Type B pancreatic cell (in vitro differentiated cells): ENCODE measurements at places on chromosomes 2 and 18. TPM values are rescaled to one million over a fixed set of nuclear protein-coding genes. Genes with fewer than 3 reads are reported as not detected.

- DNase-seq: no peak
- peak overlapping the region; percentile 27 for H3K27ac ChIP-seq
- peaks cover 98% of the 10 kb centered on the region for H3K27me3 ChIP-seq
- peaks cover 28% of the 10 kb centered on the region for H3K4me1 ChIP-seq
- H3K4me3 ChIP-seq: peak overlapping the region; percentile 69
- H3K36me3 ChIP-seq: no peaks in the 10 kb centered on the region
Measured at GRCh38 chr2:170820757-170821530, 4.3 kb downstream of the GAD1 start.

MSH2 gene
- 32.5 and 53.3 TPM in 2 replicates for total RNA-seq

GKN1 gene
- 0.36 and 1.7 TPM in 2 replicates for total RNA-seq

GRCh38 chr2:14806613-14807012, 174.1 kb downstream of the LRATD1 start:
- no peaks in the 10 kb centered on the region for H3K4me1 ChIP-seq
- no peak for DNase-seq

NLRC4 gene
- not detected in 2 replicates for total RNA-seq

GRCh38 chr2:10584242-10584753, 105.5 kb downstream of the NOL10 start:
- H3K36me3 ChIP-seq: peaks cover 29% of the 10 kb centered on the region
- H3K4me3 ChIP-seq: no peak overlapping the region
- no peak overlapping the region for H3K27ac ChIP-seq
- H3K4me1 ChIP-seq: peaks cover 42% of the 10 kb centered on the region
- no peak for DNase-seq

DNMT3A gene
- 97.6 and 139 TPM in 2 replicates for total RNA-seq

NYAP2 gene
- total RNA-seq: 0.46 and 1.00 TPM in 2 replicates

LIPG gene
- total RNA-seq: 16.9 and 22.7 TPM in 2 replicates

- H3K4me1 ChIP-seq: peaks cover 8% of the 10 kb centered on the region
- no peak for DNase-seq
- peaks cover 4% of the 10 kb centered on the region for H3K36me3 ChIP-seq
- peak overlapping the region; percentile 97 for H3K27ac ChIP-seq
- peak overlapping the region; percentile 70 for H3K4me3 ChIP-seq
- H3K27me3 ChIP-seq: no peaks in the 10 kb centered on the region
Measured at GRCh38 chr2:229408356-229408755, 137.3 kb upstream of the PID1 start.

DNA sequence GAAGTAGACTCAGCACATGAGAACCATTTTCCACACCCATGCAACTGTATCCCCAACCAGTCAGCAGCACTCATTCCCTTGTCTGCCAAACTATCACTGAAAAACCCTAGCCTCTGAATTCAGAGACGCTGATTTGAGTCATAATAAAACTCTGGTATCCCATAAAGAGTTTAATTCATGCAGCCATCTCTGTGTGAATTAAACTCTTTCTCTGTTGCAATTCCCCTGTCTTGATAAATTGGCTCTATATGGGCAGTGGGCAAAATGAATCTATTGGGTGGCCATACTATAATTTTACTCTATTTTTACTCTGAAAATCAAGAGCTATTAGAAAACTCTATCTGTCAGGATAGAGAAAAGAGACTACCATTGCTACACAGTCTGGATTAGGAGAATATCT, 40.6 kb upstream of the TWSG1 start:
- no peaks in the 10 kb centered on the region for H3K4me1 ChIP-seq
- H3K36me3 ChIP-seq: peaks cover 5% of the 10 kb centered on the region
- no peak for DNase-seq
- no peak overlapping the region for H3K4me3 ChIP-seq
- no peaks in the 10 kb centered on the region for H3K27me3 ChIP-seq

- H3K36me3 ChIP-seq: no peaks in the 10 kb centered on the region
- H3K4me1 ChIP-seq: peaks cover 12% of the 10 kb centered on the region
- no peak for DNase-seq
- no peak overlapping the region for H3K4me3 ChIP-seq
- H3K27me3 ChIP-seq: peaks cover 55% of the 10 kb centered on the region
Measured at GRCh38 chr2:121066526-121066925, 218.5 kb downstream of the TFCP2L1 start.

GRCh38 chr2:133940134-133940533, 313.7 kb upstream of the MGAT5 start:
- H3K4me3 ChIP-seq: no peak overlapping the region
- H3K4me1 ChIP-seq: peaks cover 6% of the 10 kb centered on the region
- no peak overlapping the region for H3K27ac ChIP-seq
- DNase-seq: no peak
- H3K36me3 ChIP-seq: no peaks in the 10 kb centered on the region
- H3K27me3 ChIP-seq: peaks cover 6% of the 10 kb centered on the region

GRCh38 chr2:223884399-223884798, 47.0 kb upstream of the AP1S3 start:
- no peak overlapping the region for H3K27ac ChIP-seq
- H3K4me3 ChIP-seq: no peak overlapping the region
- no peaks in the 10 kb centered on the region for H3K27me3 ChIP-seq
- H3K4me1 ChIP-seq: no peaks in the 10 kb centered on the region
- DNase-seq: no peak
- peaks cover 39% of the 10 kb centered on the region for H3K36me3 ChIP-seq

GRCh38 chr18:80070825-80071224, 36.6 kb downstream of the RBFA start:
- H3K27ac ChIP-seq: no peak overlapping the region
- H3K36me3 ChIP-seq: peaks cover 3% of the 10 kb centered on the region
- H3K4me1 ChIP-seq: no peaks in the 10 kb centered on the region

DNA sequence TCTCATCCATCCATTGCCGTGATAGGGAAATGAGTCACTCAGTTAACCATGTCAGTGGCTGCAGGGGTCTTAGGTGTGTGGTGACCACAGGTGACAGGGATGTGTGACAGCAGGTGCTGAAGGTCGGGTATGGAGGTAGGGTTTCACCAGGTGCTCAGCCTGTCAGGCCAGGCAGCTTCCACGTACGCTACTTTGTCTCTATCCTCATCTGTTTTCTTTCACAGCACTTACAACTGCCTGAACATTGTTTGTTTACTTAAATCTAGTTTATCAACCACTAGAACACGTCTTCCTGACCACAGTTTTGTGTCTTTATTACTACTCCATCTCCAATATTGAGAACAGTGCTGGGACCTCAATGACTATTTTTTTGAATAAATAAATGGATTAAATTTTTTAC, 11.4 kb upstream of the UXS1 start:
- no peaks in the 10 kb centered on the region for H3K4me1 ChIP-seq
- no peak for DNase-seq
- H3K4me3 ChIP-seq: no peak overlapping the region

GRCh38 chr2:129118296-129118695, 799.6 kb upstream of the HS6ST1 start:
- no peak overlapping the region for H3K27ac ChIP-seq
- H3K4me3 ChIP-seq: no peak overlapping the region
- peaks cover 6% of the 10 kb centered on the region for H3K4me1 ChIP-seq
- peaks cover 3% of the 10 kb centered on the region for H3K27me3 ChIP-seq
- no peaks in the 10 kb centered on the region for H3K36me3 ChIP-seq

- H3K27ac ChIP-seq: no peak overlapping the region
- peaks cover 3% of the 10 kb centered on the region for H3K36me3 ChIP-seq
- H3K27me3 ChIP-seq: peaks cover 6% of the 10 kb centered on the region
Measured at GRCh38 chr2:83742117-83742782, 716.8 kb downstream of the SUCLG1 start.

DNA sequence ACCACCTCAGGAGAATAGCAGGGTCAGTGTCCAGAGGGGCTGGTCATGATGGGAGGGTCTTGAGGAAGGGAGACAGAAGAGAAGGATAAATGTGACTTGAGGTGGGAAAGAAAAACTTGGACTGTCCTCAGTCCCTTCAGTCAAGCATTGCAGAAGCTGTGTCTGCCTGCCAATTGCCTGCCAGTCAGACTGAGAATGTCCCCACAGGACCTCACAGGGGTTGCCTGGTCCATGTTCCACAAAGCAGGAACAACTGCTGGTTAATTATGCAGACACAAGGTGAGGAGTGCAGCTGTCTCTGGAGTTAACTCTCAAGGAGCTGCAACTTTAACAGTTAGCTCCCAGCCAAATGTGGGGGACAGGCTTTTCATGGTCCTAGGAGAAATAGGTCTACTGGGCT, 75.7 kb downstream of the TRIM43 start:
- peaks cover 43% of the 10 kb centered on the region for H3K27me3 ChIP-seq
- no peak overlapping the region for H3K4me3 ChIP-seq
- no peak overlapping the region for H3K27ac ChIP-seq
- DNase-seq: no peak

DNA sequence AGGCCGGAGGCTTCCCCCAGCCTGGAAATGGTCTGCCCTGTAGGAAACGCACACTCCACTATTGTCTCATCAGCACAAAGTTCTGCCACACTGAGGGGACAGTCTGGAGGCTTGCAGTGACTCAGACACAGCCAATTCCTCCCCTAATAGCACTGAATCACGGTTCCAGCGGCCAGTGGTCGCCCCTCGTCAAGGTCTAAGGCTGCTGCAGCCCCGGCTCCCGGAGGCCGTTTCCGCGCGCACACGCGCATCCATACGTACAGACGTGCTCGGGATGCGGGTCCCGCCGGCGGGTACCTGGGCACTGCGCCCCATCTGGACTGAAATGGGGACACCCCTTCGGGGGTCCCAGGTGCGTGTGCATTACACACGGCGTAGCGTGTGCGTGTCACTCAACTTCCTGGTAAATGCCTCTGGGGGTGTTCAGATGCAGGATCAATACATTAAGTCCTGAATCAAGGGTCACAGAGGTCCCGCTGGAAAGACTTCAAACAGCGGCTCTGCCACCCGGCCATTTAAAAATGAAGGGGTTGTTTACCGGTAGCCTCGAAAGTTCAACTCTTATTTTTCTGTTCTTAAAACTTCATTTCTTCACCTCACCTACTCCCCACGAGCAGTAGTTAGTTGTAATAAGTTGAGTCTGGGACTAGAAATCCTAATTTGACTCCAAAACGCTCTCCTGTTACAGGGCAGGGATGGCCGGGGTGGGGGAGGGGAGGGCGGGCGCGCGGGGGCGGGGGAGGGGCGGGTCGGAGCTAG, 572 bp upstream of the ZNF516 start:
- peaks cover 23% of the 10 kb centered on the region for H3K4me1 ChIP-seq
- no peaks in the 10 kb centered on the region for H3K36me3 ChIP-seq
- peak overlapping the region; percentile 96 for H3K4me3 ChIP-seq
- no peak for DNase-seq

MC2R gene
- total RNA-seq: not detected in 2 replicates

- DNase-seq: no peak
- H3K4me3 ChIP-seq: no peak overlapping the region
- no peaks in the 10 kb centered on the region for H3K4me1 ChIP-seq
- peaks cover 46% of the 10 kb centered on the region for H3K36me3 ChIP-seq
- H3K27ac ChIP-seq: peak overlapping the region; percentile 0
Measured at GRCh38 chr18:24368749-24369148, 28.9 kb downstream of the OSBPL1A start.

GRCh38 chr2:157696036-157696435, 67.4 kb upstream of the ACVR1C start:
- no peak overlapping the region for H3K27ac ChIP-seq
- H3K36me3 ChIP-seq: no peaks in the 10 kb centered on the region
- DNase-seq: no peak
- H3K4me3 ChIP-seq: no peak overlapping the region
- no peaks in the 10 kb centered on the region for H3K27me3 ChIP-seq

- H3K4me1 ChIP-seq: no peaks in the 10 kb centered on the region
- DNase-seq: no peak
- H3K27me3 ChIP-seq: no peaks in the 10 kb centered on the region
- H3K27ac ChIP-seq: no peak overlapping the region
- H3K36me3 ChIP-seq: peaks cover 30% of the 10 kb centered on the region
Measured at GRCh38 chr18:6962571-6963451, 154.8 kb downstream of the LAMA1 start.

- no peak overlapping the region for H3K4me3 ChIP-seq
- no peaks in the 10 kb centered on the region for H3K27me3 ChIP-seq
- no peak for DNase-seq
- H3K27ac ChIP-seq: no peak overlapping the region
- no peaks in the 10 kb centered on the region for H3K4me1 ChIP-seq
Measured at GRCh38 chr2:3435445-3435844, 56.0 kb downstream of the TRAPPC12 start.

- no peak overlapping the region for H3K4me3 ChIP-seq
- no peak overlapping the region for H3K27ac ChIP-seq
- DNase-seq: no peak
Measured at GRCh38 chr2:77228391-77228790, 293.8 kb downstream of the LRRTM4 start.

GRCh38 chr2:182584462-182584861, 131.6 kb upstream of the DNAJC10 start:
- no peak for DNase-seq
- H3K27ac ChIP-seq: no peak overlapping the region
- H3K27me3 ChIP-seq: no peaks in the 10 kb centered on the region
- H3K4me3 ChIP-seq: no peak overlapping the region
- H3K36me3 ChIP-seq: no peaks in the 10 kb centered on the region

CNGA3 gene
- total RNA-seq: 3.7 and 6.8 TPM in 2 replicates

DNA sequence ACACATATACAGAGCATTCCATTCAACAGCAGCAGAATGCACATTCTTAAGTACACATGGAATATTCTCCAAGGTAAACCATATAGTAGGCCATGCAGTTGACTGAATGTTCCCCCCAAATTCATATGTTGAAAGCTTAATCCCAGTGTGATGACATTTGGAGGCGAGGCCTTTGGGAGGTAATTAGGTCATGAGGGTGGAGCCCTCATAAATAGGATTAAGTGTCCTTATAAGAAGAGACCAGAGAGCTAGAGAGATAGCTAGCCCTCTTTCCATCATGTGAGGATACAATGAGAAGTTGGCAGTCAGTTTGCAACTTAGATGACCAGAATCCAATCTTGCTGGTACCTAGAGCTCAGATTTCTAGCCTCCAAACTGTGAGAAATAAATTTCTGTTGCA, 27.6 kb downstream of the TMEM185B start:
- DNase-seq: no peak
- no peaks in the 10 kb centered on the region for H3K4me1 ChIP-seq
- no peak overlapping the region for H3K4me3 ChIP-seq

GRCh38 chr2:222404151-222404905, 20.0 kb upstream of the SGPP2 start:
- H3K27ac ChIP-seq: no peak overlapping the region
- H3K27me3 ChIP-seq: no peaks in the 10 kb centered on the region
- no peak for DNase-seq
- no peak overlapping the region for H3K4me3 ChIP-seq
- no peaks in the 10 kb centered on the region for H3K36me3 ChIP-seq

PPP1CB gene
- total RNA-seq: 222 and 227 TPM in 2 replicates

- no peak overlapping the region for H3K27ac ChIP-seq
- no peak overlapping the region for H3K4me3 ChIP-seq
- DNase-seq: no peak
- H3K4me1 ChIP-seq: no peaks in the 10 kb centered on the region
Measured at GRCh38 chr18:67376372-67376771, 140.1 kb downstream of the DSEL start.

- DNase-seq: no peak
- no peaks in the 10 kb centered on the region for H3K4me1 ChIP-seq
- no peak overlapping the region for H3K27ac ChIP-seq
- H3K27me3 ChIP-seq: no peaks in the 10 kb centered on the region
- no peak overlapping the region for H3K4me3 ChIP-seq
- H3K36me3 ChIP-seq: no peaks in the 10 kb centered on the region
Measured at GRCh38 chr2:150866431-150866830, 379.0 kb upstream of the RND3 start.
